ENCODE measurements at places on chromosomes 12 and 14.

DNA sequence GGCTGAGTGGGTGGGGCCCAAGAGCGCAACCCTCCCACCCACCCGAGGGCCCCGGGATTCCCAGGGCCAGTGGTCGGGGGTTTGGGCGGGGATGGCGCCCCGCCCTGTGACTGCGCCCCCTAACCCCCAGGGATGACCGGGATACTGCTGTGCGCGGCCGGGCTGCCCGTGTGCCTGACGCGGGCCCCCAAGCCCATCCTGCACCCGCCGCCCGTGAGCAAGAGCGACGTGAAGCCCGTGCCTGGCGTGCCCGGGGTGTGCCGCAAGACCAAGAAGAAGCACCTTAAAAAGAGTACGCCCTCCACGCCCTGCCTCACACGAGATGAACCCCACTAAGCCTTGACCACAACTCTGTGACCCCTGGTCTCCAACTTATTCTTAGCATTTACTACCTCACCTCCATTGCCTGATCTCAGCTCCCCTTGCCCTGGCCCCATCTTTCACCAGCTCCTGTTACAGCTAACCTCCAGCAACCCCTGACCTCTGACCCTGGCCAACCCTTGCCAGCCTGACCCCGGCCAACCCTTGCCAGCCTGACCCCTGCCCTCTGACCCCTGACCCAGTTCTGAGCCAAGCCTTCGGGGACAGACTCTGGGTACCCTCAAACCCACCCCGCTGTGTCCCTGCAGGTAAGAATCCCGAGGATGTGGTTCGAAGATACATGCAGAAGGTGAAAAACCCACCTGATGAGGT is 37.0 kb downstream of the DTX1 start:
- no peak for DNase-seq

DNA sequence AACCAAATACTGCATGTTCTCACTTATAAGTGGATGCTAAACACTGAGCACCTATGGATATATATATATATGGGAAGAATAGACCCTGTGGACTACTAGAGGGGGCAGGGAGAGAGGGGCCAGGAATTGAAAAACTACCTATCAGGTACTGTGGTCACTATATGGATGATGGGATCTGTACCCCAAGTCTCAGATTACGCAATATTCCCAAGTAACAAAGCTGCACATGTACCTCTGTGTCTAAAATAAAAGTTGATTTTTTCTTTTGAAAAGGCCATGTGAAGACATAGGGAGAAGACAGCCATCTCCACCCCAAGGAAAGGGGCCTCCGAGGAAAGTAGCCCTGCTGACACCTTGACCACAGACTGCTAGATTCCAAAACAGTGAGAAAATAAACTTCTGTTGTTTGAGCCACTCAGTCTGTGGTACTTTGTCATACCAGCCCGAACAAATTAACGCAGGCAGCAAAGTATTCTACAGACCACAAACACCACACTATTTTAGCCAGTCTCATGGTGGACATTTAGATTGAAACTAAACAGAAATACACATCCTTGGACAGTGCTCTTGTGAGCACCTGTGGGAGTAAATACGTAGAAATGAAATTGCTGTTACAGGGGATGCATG is 197.1 kb downstream of the EFCAB11 start:
- DNase-seq: no peak

GRCh38 chr12:62934239-62934798 is 631 bp downstream of the PPM1H start:
- DNase-seq: peak; percentile 56

DNA sequence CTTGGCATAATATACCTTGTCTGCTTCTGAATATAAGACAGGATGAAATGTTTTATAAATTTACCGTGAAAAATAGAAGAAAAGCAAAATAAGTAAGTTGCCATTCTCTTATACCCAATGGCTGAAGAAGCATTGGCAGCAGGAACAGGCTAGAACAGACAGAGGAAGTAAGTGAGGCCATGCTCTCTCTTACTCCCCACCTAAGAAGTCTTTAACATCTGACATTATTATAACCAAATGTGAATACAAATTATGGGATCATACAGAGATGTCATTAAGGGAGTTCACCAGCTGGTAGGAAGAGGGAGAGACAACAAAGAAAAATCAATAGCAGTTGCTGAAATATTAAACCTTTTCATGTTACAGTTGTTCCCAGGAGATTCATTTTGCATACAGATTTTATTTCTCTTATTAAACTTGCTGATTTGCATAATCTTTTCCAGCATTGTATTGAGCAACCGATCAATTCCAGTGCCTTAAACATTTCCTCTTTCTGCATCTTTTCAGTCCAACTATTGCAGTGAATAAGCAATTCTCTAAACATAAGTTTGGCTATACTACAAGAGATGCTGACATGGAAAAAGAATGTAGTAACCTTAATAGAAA is 270.6 kb downstream of the SLC6A15 start:
- peak; percentile 23 for DNase-seq

DNA sequence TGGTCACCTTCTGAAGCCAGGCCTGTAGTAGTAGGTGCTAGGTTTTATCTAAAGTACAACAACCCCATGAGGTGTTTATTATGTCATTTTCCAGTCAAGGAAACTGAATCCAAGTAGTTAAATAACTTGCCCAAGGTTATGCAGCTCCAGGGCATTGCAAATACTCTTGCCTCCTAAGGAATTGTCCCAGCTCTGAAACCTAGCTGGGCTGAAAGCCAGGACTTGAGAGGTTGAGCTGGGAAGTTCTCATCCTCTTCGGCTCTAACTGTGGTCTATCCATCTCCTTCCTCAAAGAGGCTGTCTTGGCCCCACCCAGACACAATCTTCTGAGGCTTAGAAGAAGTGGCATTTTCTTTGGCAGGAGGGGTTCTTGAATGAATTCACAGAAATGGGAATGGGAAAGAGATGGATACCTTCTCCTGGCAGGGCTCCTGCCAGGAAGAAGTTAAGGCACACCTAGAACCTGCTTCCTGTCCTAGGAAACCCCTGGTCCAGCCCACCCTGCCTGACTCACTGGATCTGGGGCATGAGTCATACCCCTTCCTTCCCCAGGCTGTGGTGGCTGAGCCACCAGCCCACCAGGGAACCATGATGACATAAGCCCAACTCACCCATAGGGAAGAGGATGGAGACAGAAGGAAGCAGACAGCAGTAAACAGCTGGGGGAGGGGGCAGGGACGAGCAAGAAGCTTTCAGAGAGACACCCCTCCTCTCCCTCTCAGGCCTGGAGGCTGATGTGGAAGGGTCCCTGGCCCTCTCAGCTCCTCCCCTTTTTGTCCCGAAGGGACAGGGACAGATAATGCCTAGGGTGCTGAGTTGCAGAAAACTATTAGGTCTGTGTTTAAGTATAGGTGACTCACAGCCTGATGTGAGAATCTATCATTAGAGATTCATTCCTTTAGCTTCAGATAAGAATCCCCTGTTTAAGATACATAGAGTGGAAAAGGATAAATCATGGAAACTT is 2.1 kb upstream of the PLEK2 start:
- DNase-seq: no peak

GRCh38 chr14:29085546-29085945 is 319.0 kb downstream of the FOXG1 start:
- DNase-seq: no peak

GRCh38 chr12:88417531-88417930 is 162.7 kb downstream of the KITLG start:
- peak; percentile 65 for DNase-seq

GRCh38 chr14:94581127-94581999 is at the start of gene SERPINA5:
Gene SERPINA5 (plus strand): TSS chr14:94581426. CDS start chr14:94587363, 5,937 bp downstream.
- DNase-seq: no peak

GRCh38 chr14:59627011-59627520 is 50.5 kb upstream of the CCDC175 start:
- DNase-seq: no peak

- DNase-seq: no peak
Measured at GRCh38 chr14:58082011-58082410, 70.0 kb downstream of the ARMH4 start.

GRCh38 chr14:44961554-44962333 is at the start of the genes KLHL28 and TOGARAM1:
Gene KLHL28 (minus strand): TSS chr14:44961947. CDS start chr14:44945928, 16,019 bp downstream.
Gene TOGARAM1 (plus strand): TSS chr14:44962190. CDS start chr14:44962422, 232 bp downstream.
- DNase-seq: peak; percentile 99

DNA sequence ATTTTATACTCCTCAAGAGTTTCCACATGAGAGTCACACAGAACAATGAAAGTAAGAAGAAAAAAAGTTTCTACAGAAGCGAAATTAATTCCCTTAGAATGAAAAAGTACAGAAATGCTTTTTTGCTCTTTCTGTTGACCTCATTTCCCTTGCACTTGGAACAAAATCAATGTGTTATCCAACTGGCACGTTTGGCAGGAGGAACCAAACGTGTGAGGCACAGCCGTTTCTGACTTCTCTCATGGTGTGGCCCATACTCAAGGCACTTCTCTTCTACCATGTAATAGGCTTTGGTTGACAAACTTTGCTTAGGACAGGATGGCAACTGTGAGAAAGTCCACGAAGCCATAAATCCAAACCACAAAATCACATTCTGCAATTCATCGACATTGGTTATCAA is 297.0 kb downstream of the FUT8 start:
- DNase-seq: no peak

- no peak for DNase-seq
Measured at GRCh38 chr14:105005929-105006830, 14.7 kb downstream of the CDCA4 start.

- peak; percentile 51 for DNase-seq
Measured at GRCh38 chr14:94748667-94749347, 21.1 kb downstream of the GSC start.

DNA sequence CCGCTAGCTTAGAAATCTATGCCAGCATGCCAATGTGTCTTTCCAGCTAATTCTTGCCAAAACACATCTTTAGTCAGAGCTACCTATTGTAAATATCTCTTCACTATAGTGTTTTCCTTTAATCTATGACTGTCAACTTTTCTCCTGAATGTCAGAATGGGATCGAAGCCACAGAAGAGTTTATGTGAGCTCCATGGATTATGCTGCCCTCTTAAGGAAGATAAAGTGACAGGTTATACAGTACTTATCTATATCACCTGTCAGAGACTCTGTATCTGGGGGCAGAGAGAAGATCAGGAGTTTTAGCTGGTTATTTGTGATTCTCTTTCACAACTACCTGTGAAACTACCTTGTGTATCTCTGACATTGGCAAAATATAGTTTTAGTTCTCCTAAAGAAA is 204.3 kb upstream of the SEL1L start:
- no peak for DNase-seq

DNA sequence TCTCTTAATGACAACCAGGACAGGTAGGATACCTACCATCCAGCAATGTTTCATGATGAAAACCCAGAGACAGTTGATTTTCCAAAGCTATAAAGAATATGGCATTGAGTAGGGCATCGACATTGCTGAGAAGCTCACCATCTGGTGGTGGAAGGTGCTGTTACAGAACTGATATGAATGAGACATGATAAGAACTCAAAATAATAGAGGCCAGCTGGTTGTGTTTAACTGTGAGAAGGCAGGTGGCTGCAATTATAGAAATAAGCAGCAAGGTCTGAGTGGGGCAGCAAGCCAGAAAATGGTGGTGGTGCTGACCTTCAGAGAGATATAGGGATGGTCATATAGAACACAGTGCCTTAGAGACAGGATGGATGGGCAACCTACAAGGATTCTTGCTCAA is 449.7 kb downstream of the BTG1 start:
- no peak for DNase-seq

GRCh38 chr12:52073531-52074381 is 4.0 kb downstream of the ATG101 start:
- peak; percentile 42 for DNase-seq

DNA sequence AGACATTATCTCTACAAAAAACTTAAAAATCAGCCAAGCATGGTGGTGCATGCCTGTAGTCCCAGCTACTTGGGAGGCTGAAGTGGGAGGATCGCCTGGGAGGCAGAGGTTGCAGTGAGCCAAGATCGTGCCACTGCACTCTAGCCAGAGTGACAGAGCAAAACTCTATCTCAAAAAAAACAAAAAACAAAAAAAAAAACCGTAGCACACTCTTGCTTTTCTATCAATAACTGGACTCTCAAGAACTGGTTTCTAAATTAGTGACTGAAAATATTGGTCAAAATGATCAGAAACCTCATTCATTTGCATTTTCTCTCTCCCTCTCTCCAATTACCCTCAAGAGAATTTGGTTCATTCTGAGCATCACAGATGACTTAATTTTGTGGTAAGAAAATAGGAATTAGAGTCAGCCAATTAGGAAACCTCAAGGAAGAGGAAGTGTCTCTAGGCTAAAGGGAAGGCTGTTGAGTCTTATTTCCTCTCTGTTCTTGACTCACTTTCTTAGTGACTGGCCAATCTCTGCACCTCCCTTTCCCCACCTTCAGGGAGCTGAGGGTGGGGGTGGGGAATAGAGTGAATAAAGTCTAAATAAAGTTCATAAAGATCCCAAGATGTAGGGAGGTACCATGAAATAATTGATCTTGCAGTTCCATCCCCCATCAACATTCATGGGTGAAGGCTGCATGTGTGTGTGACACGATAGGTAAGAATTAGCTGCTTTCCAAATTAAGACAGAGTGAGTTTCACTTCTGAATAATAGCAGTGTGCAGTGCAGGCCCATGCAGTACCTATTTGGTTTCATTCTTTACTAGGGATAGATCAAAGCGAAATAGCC is 6.8 kb upstream of the PSMA6 start:
- no peak for DNase-seq

DNA sequence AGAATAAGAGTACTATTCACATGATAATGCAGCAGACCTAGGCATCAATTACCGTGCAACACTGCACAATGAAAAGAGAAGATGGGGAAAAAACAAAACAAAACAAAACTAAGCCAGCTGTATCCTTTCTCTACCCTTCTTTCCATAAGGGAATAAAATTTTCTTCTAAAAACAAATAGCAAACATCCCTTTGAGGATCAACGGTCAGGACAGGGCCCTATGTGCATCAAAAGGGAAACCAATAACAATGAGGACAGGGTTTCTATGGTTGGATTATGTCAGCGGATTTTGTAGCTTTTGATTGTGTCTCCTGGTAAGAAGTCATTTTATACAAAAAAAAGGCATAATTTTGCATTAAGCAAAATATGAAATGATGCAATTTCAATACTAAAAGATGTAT is 350.3 kb downstream of the SLC6A15 start:
- no peak for DNase-seq

DNA sequence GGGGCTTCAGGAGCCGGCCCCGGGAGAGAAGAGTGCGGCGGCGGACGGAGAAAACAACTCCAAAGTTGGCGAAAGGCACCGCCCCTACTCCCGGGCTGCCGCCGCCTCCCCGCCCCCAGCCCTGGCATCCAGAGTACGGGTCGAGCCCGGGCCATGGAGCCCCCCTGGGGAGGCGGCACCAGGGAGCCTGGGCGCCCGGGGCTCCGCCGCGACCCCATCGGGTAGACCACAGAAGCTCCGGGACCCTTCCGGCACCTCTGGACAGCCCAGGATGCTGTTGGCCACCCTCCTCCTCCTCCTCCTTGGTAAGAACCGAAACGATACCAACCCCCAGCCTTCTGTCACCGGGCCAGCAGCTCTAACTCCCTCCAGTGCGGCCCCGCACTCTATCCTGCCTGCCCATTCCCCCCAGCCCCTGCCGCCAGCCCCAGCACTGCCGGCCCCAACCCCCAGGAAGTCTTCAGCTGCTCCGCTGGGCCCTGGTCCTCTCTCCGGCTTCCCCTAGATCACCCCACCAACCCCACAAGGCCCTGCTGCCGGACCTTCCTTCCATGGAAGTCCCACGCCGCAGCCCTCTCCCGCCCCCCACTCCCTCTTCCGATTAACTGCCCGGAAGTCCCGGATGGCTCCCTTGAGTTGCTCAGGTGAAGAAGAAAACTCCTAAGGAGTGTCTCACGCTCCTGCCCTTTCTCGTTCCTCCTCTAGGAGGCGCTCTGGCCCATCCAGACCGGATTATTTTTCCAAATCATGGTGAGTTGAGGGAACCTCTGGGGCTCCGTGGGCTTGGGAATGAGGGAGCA is 693 bp downstream of the LRP10 start:
- DNase-seq: peak; percentile 78

- no peak for DNase-seq
Measured at GRCh38 chr14:39576258-39576657, 144.0 kb upstream of the FBXO33 start.

Data from NCI-H510A treated with DMSO at 0.1 percent for 48 hours (cell line).